Ascending aorta (tissue), 2 donors: ENCODE measurements at places on chromosomes 6 and 20.

DNA sequence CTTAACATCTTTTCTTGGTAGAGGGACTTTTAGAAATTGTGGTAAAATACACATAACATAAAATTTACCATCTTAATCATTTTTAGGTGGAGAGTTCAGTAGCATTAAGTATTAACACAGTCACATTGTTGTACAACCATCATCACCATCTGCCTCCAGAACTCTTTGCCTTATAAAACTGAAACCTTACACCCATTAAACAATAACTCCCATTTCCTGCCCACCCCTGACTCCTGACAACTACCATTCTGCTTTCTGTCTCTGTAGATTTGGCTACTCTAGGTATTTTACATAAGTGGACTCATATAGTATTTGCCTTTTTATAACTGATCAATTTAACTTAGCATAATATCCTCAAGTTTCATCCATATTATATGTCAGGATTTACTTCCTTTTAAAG is 88.7 kb downstream of the ZHX3 start:
- DNase-seq, result no peak
- no peaks in the 10 kb centered on the region for H3K27me3 ChIP-seq
- no peak overlapping the region for H3K4me3 ChIP-seq
- H3K27ac ChIP-seq, result no peak overlapping the region
- H3K36me3 ChIP-seq, result no peaks in the 10 kb centered on the region
- peaks cover 8% of the 10 kb centered on the region for H3K4me1 ChIP-seq

DNA sequence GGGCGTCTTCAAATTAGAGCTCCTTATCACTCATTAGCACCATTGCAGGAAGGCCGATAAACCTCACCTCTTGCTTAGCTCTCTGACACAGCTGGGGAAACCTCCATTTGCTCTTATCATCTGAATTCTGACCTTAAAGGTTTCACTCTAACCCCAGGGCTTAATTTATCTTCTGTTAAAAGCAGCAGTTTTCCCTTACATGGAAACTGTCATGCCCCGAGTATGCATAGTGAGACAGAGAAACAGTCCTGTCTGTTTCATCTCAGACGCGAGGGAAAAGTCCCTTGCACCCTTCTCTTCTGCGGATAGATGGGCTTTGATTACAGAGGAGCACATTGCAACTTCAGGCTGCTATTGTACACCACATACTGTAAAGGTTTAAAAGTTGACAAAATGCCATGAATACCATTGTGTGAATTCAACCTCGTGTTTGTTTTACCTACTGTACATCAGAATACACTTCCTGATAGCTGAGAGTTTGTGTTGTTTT is 191.5 kb upstream of the BMP2 start:
- no peaks in the 10 kb centered on the region for H3K27me3 ChIP-seq
- H3K36me3 ChIP-seq, result no peaks in the 10 kb centered on the region
- no peak for DNase-seq
- no peak overlapping the region for H3K4me3 ChIP-seq
- H3K27ac ChIP-seq, result no peak overlapping the region
- H3K4me1 ChIP-seq, result no peaks in the 10 kb centered on the region

DNA sequence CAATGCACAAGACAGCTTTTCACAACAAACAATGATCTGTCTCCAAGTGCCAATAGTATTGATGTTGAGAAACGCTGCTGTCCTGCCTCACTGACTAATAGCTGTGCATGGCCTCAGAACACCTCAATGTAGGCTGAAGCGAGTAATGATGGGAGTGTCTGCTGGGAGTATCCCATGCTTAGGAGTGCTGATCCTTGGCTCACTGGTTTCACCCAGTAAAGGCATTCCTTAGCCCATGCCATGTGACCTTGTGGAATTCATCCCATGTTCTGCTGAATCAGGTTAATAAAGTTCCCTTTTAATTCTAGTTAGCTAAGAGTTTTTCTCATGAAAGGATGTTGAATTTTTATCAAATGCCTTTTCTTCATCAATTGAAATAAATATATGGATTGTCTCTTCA is 3.8 kb upstream of the WFDC12 start:
- H3K27me3 ChIP-seq, result no peaks in the 10 kb centered on the region
- H3K4me3 ChIP-seq, result no peak overlapping the region
- no peaks in the 10 kb centered on the region for H3K36me3 ChIP-seq
- no peak overlapping the region for H3K27ac ChIP-seq

DNA sequence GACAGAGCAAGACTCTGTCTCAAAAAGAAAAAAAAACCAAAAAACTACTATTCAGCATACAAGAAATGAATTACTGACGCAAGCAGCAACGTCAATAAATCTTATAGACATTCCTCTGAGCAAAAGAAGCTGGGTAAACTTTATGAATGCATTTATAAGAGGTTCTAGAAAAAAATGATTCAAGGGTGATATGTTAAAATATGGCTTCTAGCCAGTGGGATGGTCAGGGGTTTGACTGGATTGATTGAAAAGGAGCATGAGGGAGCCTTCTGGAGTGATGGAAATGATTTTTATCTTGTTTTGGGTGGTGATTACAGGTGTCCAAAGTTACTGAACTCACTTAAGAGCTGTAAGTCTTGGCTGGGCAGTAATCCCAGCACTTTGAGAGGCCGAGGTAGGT is 64.9 kb upstream of the SALL4 start:
- H3K4me3 ChIP-seq, result no peak overlapping the region
- H3K27ac ChIP-seq, result no peak overlapping the region
- DNase-seq, result no peak
- H3K27me3 ChIP-seq, result no peaks in the 10 kb centered on the region
- H3K4me1 ChIP-seq, result no peaks in the 10 kb centered on the region
